NCI-H774 (cell line): ENCODE measurements at places on chromosomes 7 and 10.

DNA sequence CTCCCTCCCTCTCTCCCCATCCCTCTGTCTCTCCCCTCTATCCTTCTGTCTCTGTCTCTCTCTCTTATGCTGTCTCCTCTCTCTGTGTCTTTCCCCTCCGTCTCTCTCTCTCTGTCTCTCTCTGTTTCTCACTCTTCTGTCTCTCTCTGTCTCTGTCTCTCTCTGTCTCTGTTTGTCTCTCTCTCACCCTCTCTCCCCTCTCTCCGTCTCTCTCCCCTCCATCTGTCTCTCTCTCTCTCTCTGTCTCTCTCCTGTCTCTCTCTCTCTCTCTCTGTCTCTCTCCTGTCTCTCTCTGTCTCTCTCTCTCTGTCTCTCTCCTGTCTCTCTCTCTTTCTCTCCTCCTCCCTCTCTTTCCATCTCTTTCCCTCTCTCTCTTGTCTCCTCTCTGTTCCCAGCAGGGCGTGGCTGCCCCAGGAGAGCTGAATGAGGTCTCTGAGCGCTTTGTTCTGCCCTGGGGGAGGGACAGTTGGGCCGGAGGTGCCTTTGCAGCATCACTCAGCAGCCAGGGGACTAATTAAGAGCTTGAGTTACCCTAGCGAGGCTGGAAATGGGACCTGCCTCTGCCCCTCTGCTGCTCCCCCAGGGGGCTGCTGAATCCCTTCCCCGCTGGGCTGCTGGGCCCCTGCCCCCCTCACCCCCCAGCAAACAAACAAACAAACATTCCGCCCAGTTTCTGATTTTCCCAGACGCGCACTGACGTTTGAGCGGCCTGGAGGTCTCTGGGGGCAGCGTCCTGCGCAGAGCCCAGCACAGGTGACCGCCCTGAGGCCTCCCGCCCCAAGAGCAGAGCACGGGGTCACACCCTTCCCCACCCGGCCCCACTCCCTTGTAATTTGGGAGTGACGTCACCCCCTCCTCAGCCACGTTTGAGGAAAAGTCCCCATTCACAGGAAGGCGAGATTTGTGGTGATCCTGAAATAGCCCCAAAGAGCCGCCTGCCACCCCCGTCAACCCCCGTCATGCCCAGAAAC is 68.1 kb downstream of the PDGFA start:
- no peak for DNase-seq

DNA sequence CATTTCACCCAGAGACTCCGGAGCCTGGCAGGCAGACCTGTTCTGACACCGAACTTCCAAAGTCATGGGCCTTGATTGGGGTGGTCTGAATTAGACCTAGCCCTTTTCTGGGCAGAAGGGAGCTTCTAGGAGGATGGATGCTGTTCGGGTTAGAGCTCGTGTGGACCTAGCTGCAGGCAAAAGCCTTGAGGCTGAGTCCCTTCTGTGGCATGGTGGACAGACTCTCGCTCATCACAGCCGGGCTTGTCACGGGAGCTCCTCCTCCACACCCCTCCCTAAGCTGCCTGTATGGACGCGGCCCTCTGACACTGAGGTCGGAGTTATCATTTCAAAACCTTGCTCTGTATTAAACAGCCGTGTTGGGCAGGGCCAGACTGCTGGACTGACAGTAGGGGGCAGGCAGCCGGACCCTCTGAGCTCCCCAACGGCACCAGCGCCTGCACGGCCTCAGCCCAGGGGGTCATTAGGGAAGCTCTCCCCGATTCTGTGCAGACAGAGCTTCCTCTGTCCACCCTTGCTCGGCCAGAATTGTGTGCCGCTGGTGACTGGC is 2.2 kb downstream of the IRF5 start:
- DNase-seq = no peak

DNA sequence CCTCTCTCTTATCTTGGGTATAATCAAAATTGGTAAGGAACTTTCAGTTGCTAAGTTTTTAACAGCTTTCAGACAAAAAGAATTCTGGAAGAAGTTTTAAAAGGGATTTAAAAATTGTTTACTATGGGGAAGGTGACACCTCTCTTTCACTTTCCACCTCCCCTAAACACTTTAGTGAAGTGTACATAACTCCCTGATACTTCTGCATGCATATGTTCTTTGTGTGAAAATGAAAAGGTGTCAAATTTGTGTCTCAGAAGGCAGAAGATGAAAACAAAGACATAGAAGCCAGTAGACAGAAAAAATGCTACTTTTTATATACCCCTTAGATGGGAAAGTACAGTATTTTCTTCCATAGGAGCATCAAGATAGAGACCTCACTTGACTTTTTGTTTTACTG is 117.8 kb downstream of the TMEM26 start:
- DNase-seq = no peak

- no peak for DNase-seq
Measured at GRCh38 chr7:121546632-121547543, 150.8 kb upstream of the FAM3C start.

- no peak for DNase-seq
Measured at GRCh38 chr7:102415685-102416225, 17.6 kb upstream of the ORAI2 start.
